ENCODE measurements at places on chromosomes 2 and 18.

- DNase-seq: no peak
Measured at GRCh38 chr2:152504618-152505017, 169.6 kb downstream of the FMNL2 start.

DNA sequence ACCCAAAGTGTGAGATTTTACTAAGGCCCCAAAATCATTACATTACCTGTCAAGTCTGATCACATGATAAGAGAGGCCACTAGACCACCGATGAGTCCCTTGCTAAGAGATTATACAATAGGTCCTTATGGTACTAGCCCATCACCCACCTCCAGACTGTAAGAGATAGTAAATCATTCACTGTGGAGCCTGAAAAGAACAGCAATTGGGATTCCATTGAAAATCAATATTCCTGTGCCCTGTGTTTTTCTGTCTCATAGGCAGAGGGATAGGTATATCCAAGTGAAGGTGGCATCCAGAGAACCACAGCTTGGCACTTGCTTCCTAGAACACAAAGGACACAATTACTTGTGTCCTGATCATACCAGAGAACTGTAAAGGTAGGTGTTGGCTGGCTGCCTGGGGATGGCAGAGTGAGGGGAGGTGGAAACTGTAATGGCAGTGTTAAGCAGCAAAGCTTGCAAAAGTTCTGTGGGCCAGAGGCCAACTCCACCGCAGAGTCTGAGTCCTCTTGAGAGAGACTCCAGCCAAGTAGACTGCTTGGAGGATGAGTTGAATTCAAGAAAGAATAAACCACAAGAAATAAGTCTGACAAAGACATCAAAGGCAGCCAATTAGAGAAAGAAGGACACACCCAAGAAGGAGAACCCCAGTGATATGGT is 102.0 kb upstream of the PIEZO2 start:
- DNase-seq: no peak

DNA sequence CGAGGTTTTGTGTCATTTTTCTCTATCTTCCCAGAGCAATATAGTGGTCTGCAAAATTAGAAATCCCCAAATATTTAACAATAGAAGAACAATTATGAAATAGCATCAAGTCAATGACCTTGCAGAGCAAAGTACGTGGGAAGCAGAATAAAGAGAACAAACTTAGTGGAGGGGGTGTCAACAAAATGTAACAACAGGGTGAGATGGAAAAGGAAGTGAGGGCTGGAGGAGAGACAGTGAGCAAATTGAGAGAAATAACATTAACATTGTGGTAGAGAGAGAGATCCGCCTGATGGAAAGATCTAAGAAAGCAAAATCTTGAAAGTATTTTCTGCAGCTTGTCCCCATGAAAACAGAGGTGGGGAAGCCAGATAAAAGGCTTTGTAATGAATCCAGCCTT is 23.4 kb downstream of the ARHGAP15 start:
- DNase-seq: no peak

DNA sequence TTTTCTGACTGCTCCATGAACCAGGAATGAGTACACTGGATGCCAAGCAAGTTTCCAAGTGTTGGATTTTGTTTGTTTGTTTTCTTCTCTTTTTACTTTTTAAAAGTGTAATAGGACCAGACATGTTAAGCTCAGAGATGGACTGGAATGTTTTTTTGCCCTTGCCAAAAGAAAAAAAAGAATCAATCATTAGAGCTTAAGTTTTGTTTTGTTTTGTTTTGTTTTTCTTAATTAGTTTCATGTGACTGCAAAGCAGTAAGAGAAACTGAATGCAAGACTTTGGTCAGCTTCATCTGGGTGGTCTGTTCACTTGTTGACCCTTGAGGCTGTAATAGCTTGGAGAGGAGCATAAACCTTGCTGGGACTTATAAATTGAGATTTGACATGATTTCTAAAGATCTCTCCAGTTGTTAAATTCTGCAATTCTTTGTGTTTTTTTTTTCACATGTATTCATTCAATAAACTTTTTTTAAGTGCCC is 42.4 kb upstream of the SLC1A4 start:
- no peak for DNase-seq

DNA sequence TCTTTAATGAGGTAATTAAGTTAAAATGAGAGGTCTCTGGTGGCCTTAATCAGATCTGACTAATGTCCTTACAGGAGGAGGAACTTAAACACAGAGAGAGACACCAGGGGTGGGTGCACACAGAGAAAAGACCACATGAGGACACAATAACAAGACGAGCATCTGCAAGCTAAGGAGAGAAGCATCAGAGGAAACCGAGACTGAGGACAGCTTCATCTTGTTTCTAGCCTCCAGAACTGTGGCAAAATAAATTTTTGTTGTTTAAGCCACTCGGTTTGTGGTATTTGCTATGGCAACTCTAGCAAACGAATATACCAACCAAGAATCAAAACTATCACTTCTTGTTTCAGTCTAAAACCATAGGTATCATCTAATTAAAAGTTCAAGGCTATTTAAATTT is 400.1 kb downstream of the PID1 start:
- no peak for DNase-seq

DNA sequence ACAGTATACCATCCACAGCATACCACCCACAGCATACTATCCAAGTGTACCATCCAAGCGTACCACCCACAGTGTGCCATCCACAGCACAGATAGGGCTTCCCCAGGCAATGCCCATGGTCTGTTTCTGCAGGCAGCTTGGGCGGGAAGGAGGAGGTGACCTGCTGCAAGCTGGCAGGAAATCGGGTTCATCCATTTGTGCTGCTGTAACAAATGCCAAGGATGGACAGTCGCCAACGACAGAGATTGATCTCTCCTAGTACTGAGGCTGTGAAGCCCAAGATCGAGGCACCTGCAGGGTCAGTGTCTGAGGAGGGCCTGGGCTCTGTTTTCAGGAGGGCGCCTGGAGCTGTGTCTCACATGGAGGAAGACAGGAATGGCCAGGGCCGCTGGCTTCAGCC is 93.6 kb upstream of the SNTG2 start:
- DNase-seq: no peak

DNA sequence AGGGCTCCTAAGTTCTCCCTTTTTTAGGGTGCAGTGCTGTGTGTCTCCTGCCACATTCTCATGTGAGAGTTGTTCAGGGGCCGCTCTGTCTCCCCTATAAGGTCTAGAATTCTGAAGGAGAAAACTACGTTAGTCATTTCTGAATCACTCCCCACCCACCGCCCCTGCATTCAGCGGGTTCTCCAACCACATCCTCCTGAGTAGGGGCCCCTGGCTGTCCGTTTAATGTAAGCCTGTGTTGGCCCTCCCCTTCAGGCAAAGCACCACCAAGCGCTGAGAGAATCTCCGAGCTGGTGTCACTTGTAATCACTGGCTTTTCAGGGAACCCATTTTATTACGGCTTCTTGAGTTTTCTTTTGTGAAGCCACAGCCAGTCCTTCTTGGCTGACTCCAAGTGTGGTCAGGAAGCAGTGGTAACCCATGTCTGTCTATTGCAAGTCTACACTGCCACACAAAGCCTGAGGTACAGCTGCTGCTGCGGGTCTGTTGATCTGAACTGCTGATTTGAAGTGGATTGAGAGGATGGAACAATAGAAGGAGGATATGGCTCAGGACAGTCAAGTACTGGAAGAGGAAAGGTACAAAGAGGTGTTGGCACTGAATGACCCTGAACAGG is 16.9 kb downstream of the LCT start:
- no peak for DNase-seq

DNA sequence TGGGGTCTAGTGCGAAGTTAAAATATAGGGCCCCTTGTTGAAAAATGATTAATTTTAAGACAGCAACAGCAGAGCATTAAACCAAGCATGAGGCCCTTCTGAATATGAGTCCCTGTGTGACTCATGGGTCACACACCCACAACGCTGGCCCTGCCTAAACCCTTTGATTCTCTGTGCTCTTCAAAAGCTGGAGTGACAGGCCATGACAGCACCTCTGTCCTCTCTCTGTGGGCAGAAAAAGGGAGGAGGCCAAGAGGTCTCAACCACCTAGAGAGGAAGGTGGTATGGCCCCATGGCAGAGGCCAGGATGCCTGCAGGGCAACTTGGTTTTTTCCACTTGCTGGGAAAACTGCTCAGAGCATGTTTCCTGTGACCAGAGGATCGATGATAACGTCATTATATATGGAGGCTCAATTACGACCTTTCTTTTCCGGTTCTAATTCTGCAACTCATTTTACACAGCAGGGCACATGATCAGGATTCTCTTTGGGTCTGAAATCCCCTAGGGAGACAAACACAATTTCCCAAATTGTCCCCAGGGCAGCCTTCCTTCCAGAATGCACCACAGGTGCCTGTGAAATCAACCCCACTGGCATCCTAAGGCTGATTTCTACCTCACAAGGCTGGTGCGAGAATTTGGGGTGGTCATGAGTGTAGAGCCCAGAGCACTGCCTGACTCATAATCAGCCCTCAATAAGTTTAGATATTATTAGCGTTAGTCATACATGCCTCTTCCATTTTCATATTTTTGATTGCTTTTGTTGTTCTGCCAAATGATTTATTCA is 102.0 kb upstream of the PPP1CB start:
- no peak for DNase-seq

- DNase-seq: no peak
Measured at GRCh38 chr2:129957891-129958290, 21.6 kb upstream of the RAB6C start.

DNA sequence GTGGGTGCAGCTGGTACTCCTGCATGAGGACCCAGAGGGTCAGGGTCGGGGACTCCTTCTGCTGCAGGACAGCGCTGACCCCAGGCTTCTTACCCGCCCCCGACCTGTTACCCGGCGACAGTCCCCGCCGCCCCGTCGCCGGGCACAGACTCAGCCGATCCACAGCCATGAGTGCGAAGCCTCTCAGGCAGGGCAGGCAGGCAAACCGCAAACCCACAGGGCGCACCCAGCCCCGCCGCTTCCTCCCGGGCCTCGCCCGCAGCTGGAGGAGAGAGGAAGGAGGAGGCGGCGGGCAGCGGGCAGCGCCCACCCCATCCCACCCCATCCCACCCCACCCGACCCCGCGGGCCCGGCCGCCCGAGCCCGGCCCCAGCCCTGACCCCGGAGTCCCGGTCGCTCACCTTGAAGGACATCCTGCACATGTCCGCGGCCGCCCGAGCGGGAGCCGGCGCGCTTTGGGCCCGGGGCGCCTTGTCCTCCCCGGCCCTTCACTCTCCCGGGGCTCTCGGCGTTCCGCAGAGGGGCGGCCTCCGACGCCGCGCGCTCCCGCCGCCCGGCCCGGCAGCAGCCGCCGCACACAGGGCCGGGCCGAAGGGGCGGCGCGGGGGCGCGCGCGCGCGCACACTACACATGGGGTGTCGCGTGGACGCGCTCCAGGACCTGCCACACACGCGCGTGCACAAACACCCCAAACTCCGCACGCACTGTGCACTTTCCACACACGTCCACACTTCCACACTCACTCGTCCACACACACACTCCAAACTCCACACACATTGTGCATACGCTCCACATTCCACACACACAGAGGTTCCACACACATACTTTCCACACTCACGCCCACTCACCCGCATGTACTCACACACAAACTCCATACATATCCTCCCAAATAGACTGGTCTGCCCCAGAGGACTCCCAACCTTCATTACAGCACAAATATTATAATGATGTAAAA is at the start of gene ANKRD29:
ANKRD29 (minus strand) TSS at position 603 of the 955 bp plus-strand sequence; CDS start at position 422, 181 bp downstream.
- DNase-seq: peak; percentile 73

DNA sequence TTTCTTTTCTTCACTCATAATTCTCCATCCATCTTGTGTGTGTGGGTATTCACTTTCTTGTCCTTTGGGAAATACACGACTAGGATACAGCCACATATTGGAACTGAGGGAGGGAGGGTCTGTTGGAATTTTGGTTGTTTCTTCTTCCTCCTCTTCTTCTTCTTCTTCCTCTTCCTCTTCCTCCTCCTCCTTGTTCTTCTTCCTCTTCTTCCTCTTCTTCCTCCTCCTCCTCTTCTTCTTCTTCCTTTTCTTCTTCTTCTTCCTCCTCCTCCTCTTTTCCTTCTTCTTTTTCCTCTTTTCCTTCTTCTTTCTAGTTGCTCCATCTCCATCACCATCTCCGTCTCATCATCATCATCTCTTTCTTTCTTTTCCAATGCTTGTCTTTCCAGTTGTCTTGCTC is 1307.3 kb upstream of the ZEB2 start:
- no peak for DNase-seq
